ENCODE measurements at places on chromosomes 2 and 18. TPM values are rescaled to one million over a fixed set of nuclear protein-coding genes. Genes with fewer than 3 reads are reported as not detected.

Gene SKA1
- total RNA-seq = 34.5 TPM

Gene DNAH6
- total RNA-seq = 1.6 TPM

Gene TMEM37
- total RNA-seq = 2.3 TPM

Gene MOCOS
- 12.1 TPM for total RNA-seq

Gene KLHL41
- total RNA-seq = 0.15 TPM

Gene SERPINB3
- not detected for total RNA-seq

Gene ANKRD62
- total RNA-seq = 0.34 TPM

Gene TBC1D8
- 44.0 TPM for total RNA-seq

Gene RFX8
- not detected for total RNA-seq

Gene LRRC30
- not detected for total RNA-seq

Gene FN1
- total RNA-seq = 11.1 TPM

Gene TTC27
- total RNA-seq = 24.4 TPM

Gene RNF125
- total RNA-seq = 7.4 TPM

Data from HCT116 (cell line).